ENCODE measurements at places on chromosomes 4 and X. TPM values are rescaled to one million over a fixed set of nuclear protein-coding genes. Genes with fewer than 3 reads are reported as not detected.

DNA sequence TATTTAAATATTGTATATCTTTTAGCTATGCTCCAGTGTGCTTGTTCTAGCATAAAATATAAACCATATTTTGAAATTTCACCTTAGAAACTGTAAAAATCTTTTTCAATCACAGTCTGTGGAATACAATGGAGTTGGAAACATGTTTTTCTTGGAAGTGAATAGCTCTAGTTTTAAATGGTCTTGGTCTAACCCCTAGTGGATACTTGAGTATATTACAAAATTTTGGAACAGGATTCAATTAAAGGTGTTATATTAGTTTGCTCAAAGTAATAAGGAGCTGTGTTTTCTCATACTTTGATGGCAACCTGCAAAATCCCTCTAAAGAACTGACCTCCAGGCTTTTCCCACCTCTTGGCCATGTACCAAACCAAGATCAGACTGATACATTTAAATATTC, 48.2 kb downstream of the STK26 start:
- H3K36me3 ChIP-seq: no peaks in the 10 kb centered on the region
- no peaks in the 10 kb centered on the region for H3K27me3 ChIP-seq
- no peak overlapping the region for H3K4me3 ChIP-seq
- no peaks in the 10 kb centered on the region for H3K4me1 ChIP-seq
- no peak for DNase-seq

DNA sequence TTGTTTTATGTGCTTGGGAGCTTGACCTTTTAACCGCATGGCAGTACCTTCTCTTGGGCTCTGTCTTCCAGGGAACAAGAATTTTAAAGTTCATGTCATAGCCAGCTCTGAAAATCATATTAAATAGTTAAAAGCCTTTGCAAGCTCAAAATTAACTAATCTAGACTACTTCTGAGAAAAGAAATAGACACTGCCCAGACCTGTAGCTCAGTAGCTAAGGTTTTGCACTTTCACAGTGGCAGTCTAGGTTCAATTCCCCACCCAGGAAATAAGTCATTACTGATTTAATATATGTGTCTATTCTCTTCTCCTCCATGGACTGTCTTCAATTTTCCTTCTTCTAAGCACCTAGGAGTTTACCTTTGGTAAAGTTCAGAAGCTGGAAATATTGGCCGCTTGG, 27.4 kb downstream of the HSD17B11 start:
- no peak overlapping the region for H3K4me3 ChIP-seq
- no peak for DNase-seq
- H3K4me1 ChIP-seq: peaks cover 4% of the 10 kb centered on the region
- H3K27ac ChIP-seq: no peak overlapping the region
- no peaks in the 10 kb centered on the region for H3K27me3 ChIP-seq
- H3K36me3 ChIP-seq: no peaks in the 10 kb centered on the region

Gene ADAMTS3
- total RNA-seq: 4.0 TPM

- no peaks in the 10 kb centered on the region for H3K27me3 ChIP-seq
- DNase-seq: no peak
- no peak overlapping the region for H3K27ac ChIP-seq
- no peaks in the 10 kb centered on the region for H3K4me1 ChIP-seq
- no peaks in the 10 kb centered on the region for H3K36me3 ChIP-seq
Observed at GRCh38 chr4:104868958-104869357, 277.7 kb upstream of the TET2 start.

DNA sequence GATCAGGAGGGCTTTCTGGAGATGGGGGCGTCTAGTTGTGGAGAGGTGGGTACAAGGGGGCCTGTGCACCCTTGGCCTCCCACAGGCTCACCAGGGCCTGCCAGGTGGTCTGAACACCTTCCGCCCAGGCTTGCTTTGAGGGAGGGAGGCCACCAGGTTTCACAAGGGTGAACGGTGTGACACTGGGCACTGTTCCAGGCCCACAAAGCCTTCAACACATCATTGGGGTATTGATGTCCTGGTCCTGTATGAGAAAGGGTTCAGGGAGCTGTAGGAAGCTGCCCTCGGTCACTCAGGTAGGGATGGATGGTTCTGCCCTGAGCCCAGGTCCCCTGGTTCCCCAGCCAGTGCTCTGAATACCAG, 6.0 kb downstream of the HTRA3 start:
- H3K27ac ChIP-seq: no peak overlapping the region
- H3K4me1 ChIP-seq: peaks cover 25% of the 10 kb centered on the region
- H3K27me3 ChIP-seq: no peaks in the 10 kb centered on the region
- no peak for DNase-seq
- H3K4me3 ChIP-seq: no peak overlapping the region
